Esophagus squamous epithelium (tissue), 5 donors: ENCODE measurements at places on chromosomes 16 and 17.

DNA sequence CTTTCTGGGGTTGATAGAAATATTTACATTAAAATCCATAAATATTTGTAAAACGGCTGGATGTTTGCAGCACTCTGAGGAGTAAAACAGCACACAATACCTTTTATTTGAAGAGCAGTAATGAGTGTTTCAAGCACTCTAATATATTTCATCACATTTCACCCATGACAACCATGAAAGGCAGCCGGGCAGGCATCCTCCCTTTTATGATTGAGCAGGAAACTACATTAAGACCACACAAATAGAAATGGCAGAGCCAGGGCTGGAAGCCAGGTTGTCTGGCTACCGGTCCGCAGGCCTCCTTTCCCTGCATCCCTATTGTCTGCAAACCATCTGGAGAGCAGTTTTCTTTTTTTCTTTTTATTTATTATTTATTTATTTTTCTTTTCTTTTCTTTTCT lies 23.1 kb upstream of the GPRC5C start:
- DNase-seq = no peak

- DNase-seq = no peak
Observed at GRCh38 chr16:25007284-25007984, 7.7 kb downstream of the ARHGAP17 start.

GRCh38 chr17:78378225-78379130 lies at the start of gene PGS1:
Gene PGS1 (plus strand): TSS chr17:78378649. CDS start chr17:78378666, 17 bp downstream.
- DNase-seq = no peak

GRCh38 chr17:45364531-45365390 lies 47.9 kb upstream of the MAP3K14 start:
- DNase-seq = no peak

GRCh38 chr16:77937473-77938149 lies 84.7 kb upstream of the CLEC3A start:
- DNase-seq = no peak
